Fibroblast of skin of left biceps (primary cell): ENCODE measurements at places on chromosomes 4 and X.
A peak's percentile ranks its signal among the peaks of the same experiment; 100 is the strongest.

- no peak for DNase-seq
Measured at GRCh38 chr4:185134307-185134869, 8.7 kb upstream of the SLC25A4 start.

DNA sequence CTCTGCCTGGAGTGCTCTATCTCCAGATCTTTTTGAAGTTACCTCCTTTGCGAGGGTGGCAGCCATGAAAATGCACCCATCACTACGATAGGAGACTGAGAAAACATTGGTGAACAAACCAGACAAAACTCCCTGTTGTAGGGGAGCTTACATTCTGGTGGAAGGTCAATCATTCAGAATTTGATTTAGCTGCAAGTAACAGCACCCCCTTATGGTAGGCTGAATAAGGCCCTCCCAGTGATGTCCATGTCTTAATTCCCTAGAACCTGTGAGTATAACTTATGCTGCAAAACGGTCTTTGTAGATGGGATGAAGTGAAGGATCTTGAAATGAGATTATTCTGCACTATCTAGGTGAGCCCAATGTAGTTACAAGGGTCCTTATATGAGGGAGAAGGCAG lies 5.6 kb upstream of the TEC start:
- no peak for DNase-seq

DNA sequence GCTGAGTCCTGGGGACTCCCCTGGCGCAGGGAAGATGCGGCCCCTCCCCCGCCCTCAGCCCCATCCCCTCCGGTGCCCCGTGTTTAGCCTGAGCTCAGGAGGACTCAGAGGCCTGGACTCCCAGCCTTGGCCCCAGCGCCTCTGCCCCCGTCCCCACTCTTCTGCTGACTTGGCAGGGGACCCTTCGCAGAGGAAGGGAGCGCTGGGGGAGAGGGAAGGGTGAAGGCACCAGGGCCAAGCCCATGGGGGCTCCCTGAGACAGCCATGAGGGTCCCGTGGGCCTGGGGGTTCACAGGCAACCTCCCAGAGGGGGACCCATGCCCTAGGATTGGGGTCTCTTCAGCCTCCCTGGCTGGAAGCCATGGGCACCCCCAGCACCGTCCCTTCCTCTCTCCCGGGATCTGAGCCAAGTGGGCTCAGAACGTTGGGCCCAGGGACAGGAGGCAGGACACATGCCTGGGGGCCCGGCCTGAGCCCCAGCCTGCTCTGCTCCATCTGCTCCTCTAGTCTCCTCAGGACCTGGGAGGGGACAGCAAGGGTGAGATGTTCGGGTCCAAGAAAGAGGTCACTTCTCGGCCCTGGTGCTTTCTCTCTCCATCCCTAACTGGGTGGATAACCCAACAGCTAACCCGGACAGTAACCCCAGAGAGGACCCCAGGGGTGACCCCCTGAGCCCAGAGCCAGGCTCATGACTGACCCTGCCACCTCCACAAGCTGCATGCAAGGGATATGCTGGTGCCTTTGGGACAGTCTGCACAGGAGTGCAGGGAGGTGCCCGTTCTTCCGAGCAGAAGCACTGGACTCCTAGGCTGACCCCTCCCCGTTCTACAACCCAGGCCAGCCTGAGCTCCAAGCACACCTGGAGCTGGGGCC lies 1.5 kb upstream of the CPLX1 start:
- no peak for DNase-seq

DNA sequence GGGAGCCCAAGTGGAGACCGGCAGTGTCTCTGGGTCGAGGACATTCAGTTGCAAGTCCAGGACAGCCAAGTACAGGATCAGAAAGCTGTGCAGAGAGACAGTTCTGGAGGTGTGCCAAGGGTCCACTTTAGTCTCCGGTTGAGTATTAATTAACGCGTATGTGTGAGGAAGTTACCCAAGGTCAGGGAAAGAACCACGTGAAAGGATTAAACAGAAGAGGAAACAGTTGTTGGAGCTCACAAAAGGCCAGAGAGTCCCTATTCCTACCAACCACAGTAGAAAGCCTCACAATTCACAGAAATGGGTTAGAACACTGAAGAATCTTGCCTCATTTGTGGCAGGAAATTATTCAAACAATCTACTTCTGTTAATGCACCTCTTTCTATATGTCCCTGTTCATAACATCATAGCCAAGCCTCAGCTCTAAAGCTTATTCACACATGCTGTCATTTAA lies 17.9 kb upstream of the NSUN7 start:
- no peak for DNase-seq

DNA sequence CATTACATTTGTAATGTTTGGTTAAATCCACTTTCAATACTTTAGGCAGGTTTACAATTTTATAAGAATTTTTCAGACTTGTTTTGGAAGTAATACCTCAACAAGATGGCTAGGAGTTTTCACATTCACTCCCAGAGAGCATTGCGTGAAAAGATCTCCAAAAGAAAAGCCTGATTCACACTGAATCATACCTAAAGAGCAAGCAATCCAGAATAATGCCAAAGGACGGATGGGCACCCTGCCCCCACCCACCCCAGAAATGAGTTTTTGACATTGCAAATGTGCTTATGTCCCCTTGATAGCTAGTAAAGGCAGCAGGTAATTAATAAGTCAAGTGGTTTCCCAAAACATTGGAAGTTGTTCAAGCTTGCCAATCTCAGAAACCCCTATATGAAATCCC lies 557.7 kb upstream of the TENM3 start:
- no peak for DNase-seq

- DNase-seq, result no peak
Measured at GRCh38 chr4:86443495-86443894, 83.6 kb upstream of the MAPK10 start.

DNA sequence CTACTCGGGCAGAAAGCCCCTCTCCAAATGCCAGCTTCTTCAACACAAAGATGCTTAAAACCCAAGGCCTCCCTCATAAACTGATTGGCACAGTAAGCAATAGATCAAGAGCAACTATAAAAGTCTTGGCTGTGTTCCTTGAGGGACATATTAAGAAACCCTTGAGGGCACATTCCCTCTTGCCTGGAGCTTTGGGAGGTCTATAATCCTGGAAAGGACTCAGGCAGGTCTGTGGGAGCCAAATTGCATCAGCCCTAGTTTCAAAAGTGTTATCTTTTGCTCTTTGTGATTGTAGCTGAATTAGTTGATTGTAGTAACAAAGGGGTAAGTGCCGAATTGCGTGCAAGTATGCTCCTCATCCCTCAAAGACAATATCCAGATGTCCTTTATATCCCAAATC lies 18.6 kb upstream of the SETD7 start:
- DNase-seq, result no peak

GRCh38 chr4:164383358-164384220 lies 370.3 kb upstream of the SMIM31 start:
- DNase-seq, result no peak

DNA sequence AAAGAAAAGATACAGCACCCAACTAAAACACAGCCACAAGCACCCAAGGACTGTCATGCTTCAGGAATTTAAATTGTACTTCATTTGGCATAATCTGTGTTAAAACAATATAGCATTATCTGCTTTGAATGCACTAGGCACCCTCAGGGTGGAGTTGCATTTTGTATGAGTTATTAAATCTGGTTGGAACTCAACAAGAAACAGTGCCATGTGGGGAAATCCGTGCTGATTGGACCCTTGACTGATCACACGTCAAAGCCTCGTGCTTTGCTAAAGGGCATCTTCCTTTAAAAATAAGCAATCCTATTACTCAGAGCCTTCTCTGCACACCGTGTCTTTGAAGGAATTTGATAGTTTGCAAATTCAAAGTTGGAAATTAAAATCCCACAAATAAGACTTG lies 35.4 kb downstream of the IGFBP7 start:
- no peak for DNase-seq

DNA sequence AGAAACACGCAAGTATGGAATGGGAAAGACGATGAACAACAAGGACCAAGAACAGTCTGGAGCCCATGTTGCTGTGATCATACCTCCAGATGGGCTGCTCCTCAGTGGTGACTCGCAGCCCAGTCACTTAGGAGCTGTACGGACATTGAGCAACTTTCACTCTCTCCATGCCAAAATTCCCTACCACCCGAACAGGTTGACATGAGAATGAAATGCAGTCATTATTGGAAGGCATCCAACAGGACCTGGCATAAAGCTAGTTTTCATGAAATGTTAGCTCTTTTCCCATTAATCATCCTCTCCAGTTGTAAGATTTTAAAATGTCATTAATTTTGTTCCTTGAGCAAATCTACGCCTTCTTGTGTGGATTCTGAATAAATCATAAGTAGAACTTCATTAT lies 82.7 kb upstream of the GPM6B start:
- peak; percentile 90 for DNase-seq

GRCh38 chr4:121733942-121734341 lies 31.0 kb downstream of the SMIM43 start:
- DNase-seq, result no peak

DNA sequence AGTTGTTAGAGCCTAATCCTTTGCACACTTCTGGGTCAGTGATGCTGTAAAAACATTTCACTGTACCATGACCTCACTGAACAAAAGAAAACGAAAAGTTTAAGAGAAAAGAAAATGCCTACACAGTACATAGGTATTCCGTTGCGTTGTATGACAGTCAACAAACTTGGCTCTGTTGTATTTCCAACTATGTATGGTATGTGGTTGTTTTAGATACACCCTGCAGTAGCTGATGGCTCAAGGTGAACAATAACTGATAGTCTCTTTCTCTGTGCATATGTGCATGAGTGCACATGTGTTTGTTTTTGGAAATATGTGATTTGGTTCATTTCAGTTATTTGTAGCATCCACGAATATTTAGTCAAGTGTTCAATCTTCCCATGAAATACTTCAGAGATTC lies 176.0 kb downstream of the BMPR1B start:
- no peak for DNase-seq

- peak; percentile 5 for DNase-seq
Measured at GRCh38 chr4:3491681-3492405, 28.7 kb downstream of the DOK7 start.

DNA sequence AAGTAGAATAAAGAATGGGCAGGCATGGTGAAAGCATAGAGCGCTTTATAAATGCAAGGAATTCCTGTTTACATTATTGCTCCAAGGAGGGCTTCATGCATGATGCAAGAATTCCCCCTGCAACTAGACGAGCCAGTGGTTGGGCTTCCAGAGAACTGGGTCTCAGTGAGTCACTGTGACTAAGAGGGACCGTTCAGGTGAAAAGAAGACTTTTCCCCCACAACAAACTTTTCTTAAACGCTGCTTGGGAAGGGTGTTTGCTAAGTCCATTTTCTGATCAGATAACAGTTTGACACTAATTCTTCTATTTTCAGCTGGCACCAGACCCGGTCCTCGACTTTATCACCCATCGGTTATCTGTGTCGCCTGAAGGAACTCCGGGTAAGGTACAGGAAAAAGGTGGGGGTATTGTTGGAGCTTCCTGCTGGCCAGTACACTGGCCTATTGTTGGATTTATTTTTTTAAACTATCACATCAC lies 40.1 kb downstream of the LDB2 start:
- DNase-seq, result peak; percentile 68

- DNase-seq, result no peak
Measured at GRCh38 chr4:158811216-158811540, 42.4 kb downstream of the FNIP2 start.

GRCh38 chr4:181701894-181702293 lies 541.3 kb upstream of the TENM3 start:
- no peak for DNase-seq

DNA sequence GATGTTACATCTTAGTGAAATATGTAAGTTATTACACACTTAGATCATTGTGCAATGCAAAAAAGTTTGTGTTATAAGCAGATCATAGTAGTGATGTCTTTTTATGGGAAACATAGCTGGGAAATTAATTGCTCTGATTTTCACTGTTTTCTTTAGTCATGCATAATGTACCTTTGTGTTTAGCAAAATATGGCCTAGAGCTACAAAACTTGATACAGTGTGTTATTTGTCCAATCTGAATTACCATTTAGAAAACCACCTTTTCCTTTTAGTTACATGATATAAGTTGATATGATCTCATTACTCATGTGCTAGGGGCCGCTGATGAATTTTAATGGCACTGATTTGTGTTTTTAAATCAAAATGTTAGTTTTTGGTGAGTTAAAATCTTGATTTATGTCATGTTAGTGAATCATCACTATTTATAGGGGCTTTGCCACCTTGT lies 2.0 kb downstream of the BMPR1B start:
- no peak for DNase-seq

DNA sequence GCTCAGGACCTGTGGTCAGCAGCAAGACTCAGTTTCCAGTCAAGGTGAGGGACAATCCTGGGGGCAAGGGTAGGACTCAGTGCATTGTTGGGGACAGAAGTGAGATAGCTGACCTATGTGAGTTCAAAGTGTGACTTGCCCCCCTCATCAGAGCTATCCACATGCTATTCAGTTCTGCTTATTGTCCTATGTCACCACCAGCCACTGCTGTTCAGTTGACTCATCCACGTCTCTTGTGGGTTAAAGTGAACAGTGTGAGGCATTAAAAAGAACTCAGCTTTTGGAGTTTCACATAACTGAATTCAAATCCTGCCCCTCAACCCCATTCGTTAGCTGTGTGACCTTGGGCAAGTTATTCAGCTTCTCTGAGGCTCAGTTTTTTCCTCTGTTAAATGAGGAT lies 4.4 kb upstream of the APLN start:
- DNase-seq, result no peak

GRCh38 chrX:53442322-53442631 lies 8.1 kb upstream of the HSD17B10 start:
- no peak for DNase-seq

DNA sequence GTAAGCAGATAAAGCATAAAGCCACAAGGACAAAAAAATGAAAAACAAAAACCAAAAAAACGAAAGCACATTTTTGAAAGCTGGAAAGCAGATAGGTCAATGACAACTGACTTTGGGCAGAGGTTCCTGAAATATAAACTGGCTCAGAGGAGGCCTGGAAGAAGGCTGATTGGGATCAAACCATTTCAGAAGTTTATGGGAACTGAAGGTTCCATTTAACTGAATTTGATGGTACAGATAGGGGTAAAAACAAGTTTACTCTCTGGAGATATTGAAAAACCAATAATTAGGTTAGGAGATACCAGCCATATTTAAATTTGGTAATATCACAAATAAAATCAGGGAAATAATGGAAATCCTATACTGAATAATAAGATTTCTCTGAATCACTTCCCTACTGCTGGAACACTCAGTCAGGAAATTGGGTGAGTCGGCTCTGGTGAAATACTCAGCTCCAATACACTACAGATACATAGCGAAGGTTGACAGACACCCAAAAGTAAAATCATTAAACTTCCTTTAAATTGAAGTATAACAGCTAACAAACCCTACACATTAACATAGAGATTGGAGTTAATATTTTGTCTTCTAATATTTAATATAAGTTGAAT lies 1584.3 kb downstream of the STIM2 start:
- no peak for DNase-seq

GRCh38 chrX:107710617-107711391 lies 64.8 kb downstream of the TSC22D3 start:
- DNase-seq, result peak; percentile 60

- DNase-seq, result no peak
Measured at GRCh38 chr4:169233691-169234090, 37.1 kb downstream of the SH3RF1 start.

- no peak for DNase-seq
Measured at GRCh38 chrX:149825424-149825823, 43.7 kb downstream of the MAGEA9 start.
